Stimulated activated CD8-positive, alpha-beta memory T cell treated with anti-CD3 and anti-CD28 coated beads, Interleukin-15, amount 100 ng/mL, for 24 hours (primary cell): ENCODE measurements at places on chromosomes 6 and 20.

- DNase-seq, result no peak
Measured at GRCh38 chr6:165692106-165692653, 29.1 kb upstream of the PDE10A start.

- no peak for DNase-seq
Measured at GRCh38 chr6:166638573-166638964, 11.5 kb upstream of the RPS6KA2 start.

- DNase-seq, result no peak
Measured at GRCh38 chr6:125918681-125919566, 37.6 kb upstream of the HINT3 start.

DNA sequence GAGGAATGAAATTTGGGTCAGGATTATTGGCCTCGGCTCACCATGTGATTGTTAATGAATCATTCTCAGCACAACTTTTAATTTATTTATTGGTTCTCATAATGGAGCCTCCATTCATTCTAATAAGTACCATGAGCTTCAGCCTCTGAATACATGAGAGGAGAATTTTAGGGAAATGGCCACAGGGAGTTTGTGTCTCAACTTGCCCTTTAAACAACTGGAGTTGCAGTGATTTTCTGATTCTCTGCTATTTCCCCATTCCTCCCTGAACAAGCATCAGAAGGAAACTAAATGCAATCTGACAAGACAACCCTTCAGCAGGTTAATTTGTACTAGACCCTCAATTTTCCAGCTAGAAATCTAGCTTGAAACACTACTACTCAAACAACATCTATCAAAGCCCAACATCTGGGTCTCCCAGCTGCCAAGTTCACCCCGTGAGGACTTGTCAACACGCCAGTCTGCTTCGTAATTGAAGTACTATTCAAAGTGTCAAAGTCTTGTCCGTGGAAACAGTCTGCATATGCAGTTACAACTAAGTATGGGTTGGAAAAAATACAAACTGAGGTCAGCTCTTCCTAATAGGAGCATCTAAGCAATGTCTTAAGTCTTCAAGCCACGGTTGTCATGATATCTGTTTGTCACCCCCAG is 235.4 kb downstream of the CDH4 start:
- DNase-seq, result no peak

- no peak for DNase-seq
Measured at GRCh38 chr20:55417836-55418235, 587.5 kb downstream of the CBLN4 start.

GRCh38 chr6:13504611-13505344 is 17.4 kb upstream of the GFOD1 start:
- DNase-seq, result no peak
